ENCODE measurements at places on chromosomes 11 and 22.

DNA sequence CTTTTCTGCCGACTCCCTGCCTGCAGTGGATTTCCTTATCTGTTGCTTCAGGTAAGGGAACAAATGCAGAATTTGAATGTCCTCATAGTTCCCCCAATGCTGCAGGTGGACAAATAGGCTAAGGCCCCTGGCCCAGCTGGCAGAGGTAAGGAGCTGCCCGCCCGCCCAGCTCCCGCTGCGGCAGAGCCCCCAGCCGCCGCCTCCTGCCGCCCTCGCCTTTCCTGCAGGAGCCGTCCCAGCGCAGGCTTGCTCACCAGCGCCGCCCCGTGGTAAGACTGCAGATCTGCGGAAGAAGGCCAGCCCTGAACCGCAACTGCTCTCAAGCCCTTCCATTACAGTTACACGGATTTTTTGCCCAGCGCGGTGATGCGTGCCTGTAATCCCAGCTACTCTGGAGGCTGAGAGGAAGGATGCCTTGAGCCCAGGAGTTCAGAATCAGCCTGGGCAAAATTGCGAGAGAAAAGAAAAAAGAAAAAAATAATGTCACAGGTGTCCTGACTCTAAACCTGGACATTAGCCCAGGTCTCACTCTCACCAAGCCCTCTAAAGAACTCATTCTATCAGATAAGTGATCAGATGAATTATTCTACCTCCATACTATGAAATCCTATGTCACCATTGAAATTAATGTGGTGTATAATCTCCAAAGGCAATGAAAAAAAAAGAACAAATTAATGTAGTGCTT lies 51.2 kb upstream of the EMID1 start:
- peak; percentile 35 for DNase-seq

DNA sequence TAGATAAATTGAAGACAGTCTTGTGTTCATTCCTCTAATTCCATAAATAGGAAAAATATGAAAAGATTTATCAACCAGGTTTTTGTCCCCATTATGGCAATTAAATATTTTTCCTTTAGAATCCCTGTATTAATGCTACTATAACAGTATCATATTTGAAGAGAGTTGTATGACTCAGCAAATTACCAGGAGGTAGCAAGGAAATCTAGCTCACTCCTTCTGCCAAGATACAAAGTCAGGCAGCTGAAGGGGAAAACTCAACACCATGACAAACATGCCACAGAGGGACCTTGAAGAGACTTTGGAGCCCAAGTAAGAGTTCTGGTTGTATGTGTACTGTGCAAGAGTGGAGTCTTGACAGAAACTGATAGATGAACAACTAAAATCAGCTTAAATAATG lies 143.3 kb downstream of the GUCY1A2 start:
- no peak for DNase-seq

- DNase-seq = no peak
These were observed 130.5 kb downstream of the MORC2 start for GRCh38 chr22:30838111-30838510.

DNA sequence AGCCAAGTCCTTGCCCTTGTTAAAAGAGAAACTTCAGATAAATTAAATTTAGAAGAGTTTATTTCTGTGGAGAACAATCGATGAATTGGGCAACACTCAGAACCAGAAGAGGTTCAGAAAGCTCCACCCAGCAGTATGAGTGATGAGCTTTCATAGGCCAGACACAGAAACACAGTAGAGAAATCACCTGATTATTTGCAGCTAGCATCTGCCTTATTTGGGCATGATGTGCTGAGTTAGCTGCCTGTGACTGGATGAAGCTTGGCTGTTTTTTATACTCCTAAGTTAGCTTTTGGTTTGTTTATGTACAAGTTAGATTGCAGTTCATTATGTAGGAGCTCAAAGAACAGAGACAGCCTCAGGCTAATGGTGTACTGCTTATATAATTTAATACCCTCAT lies 269.5 kb upstream of the SESN3 start:
- no peak for DNase-seq

- no peak for DNase-seq
These were observed 31.1 kb upstream of the CD44 start for GRCh38 chr11:35107861-35108260.

GRCh38 chr22:32904044-32904443 lies 102.5 kb downstream of the TIMP3 start:
- no peak for DNase-seq

DNA sequence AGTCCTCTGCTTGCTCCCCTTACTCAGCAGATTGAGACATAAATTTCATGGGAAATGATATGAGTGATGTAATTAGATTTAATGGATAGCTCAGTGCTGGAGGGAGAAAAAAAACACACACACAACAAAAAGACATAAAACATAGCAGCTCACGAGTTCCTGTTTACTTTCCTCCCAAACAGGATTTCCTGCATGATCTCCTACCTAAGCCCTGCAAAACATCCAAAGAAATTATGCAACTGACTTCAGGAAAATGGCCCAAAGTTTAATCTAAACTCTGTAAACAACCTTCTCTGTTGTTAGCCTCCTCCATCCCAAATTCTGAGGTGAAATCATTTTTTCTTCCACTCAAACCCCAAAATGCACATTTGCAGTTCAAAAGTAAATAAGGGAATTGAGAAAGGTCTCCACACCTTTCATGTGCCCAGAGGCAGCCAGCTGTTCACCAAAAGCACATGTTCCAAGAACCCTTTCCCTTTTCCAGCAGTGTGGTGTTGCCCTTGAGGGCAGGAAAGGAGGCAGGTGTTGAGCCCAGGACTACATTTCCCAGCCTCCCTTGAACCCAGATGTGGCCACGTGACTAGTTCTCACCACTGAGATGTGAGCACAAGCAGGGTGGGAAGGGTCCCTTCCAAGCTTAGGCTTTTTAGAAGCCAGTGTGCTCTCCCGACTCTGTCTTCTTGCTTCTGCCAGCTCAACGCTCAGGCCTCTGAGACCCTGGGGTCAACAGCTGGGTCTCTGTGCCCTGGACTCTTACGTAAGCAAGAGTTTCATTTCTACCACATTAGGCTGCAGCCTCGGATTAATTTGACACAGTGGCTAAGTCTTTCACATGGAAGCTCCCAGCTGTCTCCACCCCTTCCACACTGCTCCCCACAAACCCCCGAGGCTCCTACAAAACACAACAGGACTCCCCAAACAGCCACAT lies 301.2 kb downstream of the CTTN start:
- no peak for DNase-seq

- DNase-seq = no peak
These were observed 19.2 kb downstream of the SERPIND1 start for GRCh38 chr22:20792966-20793728.

- no peak for DNase-seq
These were observed 5.3 kb downstream of the CASP12 start for GRCh38 chr11:104892723-104893511.

DNA sequence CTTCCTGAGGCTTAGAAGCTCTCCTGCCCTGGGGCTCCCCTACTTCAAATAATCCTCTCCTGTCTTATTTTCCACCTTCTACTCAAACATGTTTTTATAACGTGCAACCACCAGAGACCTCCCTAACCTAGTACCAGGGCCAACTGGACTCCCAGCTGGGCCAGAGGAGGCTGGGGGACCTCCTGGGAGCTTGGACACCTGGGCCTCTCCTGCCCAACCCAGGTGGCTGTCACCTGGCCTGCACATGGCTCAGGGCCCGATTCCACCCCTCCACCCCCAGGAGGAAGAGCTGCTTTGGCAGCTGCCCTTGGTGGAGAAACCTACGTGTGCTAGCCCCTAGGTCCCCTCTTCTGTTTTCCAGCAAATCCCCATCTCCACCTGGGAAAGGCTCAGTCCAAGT lies 105.2 kb downstream of the ABTB2 start:
- DNase-seq = no peak

DNA sequence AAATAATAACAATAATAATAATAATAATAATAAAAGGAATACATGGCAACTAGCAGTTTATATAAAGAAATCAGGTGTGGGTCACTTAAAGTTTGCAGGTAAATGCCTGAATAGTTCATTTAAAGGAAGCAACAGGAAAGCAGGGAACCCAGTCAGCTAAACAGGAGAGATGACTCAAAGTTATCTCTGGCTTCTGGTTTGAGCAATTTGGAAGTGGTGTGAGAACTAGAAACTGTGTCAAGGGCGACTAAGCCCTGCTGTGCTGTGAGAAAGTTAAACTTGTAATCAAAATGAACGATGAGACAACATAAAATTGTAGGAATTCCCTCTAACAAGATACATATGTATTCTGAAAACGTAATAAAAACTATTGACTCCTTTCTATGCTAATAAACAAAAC lies 35.5 kb downstream of the SLC22A9 start:
- no peak for DNase-seq

DNA sequence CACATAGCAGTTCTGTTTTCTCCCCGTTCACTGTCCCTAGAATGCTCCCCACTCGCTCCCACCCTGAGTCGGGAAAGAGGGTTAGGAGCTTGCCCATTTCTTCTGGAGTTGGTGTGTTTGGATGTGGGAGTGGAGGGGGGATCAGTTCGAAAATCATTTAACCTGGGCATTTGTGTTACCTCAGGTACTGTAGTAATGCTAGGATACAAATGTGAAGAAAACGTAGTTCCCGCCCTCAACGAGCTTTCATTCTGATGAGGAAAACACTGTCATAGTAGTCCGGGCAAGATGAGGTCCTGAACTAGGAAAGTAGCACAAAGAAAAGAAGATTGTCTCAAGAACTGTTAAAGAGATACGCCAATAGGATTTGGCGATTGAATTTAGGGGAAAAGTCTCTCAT lies 539 bp downstream of the SDHD start:
- no peak for DNase-seq

DNA sequence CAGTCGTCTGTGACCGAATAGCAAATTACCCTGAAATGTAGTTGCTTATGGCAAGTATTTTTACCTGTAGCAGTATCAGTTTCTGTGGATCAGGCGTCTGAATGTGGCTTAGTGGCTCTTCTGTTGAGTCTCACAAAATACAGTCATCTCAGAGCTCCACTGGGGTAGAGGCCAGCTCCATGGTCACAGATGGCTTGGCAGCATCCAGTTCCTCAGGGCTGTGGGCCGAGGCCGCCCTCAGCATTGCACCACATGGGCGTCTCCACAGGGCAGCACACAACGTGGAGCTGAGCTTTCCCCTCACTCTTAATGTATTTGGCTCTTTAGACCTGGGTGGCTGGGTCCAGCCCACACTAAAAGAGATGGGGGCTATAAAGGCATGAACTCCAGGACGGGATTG lies 57.8 kb downstream of the SBF1 start:
- no peak for DNase-seq

DNA sequence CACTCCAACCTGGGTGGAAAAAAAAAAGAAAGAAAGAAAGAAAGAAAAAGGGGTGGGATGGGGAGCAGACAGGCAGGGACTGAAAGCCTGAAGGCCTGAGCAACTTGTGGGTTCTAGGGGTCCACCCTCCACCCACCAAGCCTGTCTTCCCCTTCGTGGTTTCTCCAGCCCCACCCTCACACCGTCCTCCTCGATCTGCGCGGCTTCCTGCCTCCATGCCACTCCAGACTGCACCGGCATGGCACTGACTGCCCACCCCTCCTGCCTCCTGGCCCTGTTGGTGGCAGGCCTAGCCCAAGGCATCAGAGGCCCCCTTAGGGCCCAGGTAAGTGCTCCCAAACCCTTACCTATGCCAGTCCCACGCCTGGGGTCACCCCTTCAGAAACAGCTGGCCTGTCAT lies at the start of gene CTSW:
TSS of gene CTSW (plus strand) at position 221 of the 400 bp plus-strand sequence. CDS start at position 239, 18 bp downstream.
- no peak for DNase-seq

GRCh38 chr11:126719740-126720139 lies 280.8 kb downstream of the KIRREL3 start:
- no peak for DNase-seq

- DNase-seq = no peak
These were observed 66.2 kb downstream of the EFCAB6 start for GRCh38 chr22:43745783-43746356.

DNA sequence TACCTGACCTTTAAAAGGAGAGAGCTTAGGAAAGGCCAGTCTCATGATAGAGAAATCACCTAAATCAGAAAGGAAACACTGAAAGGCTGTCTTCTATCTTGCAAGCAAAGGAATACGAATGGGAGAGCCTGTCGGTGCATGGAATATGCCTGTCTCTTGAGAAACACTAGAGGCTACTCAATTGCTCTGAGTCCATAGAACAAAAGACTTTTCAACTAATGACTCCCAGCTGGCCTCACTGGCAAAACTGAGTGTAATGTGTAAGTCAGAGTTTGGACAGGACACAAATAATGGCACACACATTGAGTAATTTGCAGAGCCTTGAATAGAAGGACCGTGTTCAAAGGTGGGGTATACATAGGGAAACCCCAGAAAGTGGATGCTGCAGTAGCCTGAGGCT lies 171.0 kb upstream of the ARHGAP20 start:
- DNase-seq = no peak

DNA sequence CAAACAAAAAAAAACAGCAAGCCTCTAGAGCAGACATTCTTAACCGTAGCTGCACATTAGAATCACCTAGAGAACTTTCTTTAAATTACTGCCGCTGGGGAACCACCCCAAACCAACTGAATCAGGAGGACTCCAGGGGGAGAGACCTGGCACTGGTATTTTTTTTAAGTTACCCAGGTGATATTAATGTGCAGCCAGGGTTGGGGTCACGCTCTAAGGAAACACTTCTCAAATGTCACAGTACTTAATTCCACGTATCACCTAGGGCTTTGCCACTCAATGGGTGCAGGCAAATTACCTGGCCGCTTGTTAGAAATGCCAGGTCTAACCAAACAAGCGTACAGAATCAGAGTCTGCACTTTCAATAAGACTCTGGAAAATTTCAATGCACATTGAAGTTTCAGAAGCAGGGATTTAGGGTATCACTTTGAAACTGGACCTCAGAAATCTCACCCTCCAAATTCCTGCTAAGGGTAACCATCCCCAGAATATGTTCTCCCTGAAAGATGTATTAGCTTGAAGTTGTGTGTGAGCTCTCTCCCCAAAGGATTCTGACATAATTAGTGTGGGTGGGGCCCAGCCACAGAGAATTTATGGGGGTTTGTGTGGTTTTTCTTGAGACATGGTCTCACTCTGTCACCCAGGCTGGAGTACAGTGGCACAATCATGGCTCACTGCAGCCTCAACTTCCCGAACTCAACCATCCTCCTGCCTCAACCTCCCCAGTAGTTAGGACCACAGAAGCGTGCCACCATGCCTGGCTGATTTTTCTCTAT lies 12.7 kb upstream of the ISX start:
- no peak for DNase-seq

DNA sequence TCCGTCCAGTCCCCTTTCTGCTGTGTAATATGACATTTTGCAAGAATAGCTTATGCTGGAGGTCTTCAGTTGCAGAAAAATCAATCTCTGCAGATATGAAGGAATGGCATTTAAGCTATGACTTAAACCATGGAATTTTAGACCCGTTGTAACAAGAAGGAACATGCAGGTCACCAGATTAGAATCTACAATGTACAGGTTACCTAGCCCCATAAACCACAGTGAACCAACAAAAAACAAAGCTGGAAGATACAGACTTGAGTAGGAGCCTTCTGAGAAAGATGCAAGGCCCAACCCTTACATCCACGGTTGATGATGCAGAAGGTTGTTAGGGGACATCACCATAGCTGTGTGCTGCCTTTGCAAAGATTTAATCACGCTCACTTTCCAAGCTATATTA lies 132.5 kb downstream of the WT1 start:
- no peak for DNase-seq
